ENCODE measurements at places on chromosomes 1 and 21. TPM values are rescaled to one million over a fixed set of nuclear protein-coding genes. Genes with fewer than 3 reads are reported as not detected.

AGRN gene
- 79.1 TPM for total RNA-seq

RAB3B gene
- total RNA-seq, result 21.7 TPM

ATP1B1 gene
- total RNA-seq, result 18.2 TPM

REG4 gene
- not detected for total RNA-seq

SMIM11 gene
- 7.5 TPM for total RNA-seq

AUNIP gene
- 3.9 TPM for total RNA-seq

ARHGAP30 gene
- not detected for total RNA-seq

TP73 gene
- total RNA-seq, result not detected

CALML6 gene
- not detected for total RNA-seq

CD1E gene
- not detected for total RNA-seq

HRNR gene
- total RNA-seq, result not detected

LCA5L gene
- 0.28 TPM for total RNA-seq

IQGAP3 gene
- 8.9 TPM for total RNA-seq

TFF2 gene
- total RNA-seq, result not detected

IVL gene
- not detected for total RNA-seq

ATP1A4 gene
- total RNA-seq, result not detected

RBM15 gene
- total RNA-seq, result 38.4 TPM

AQP10 gene
- not detected for total RNA-seq
